Caco-2 (cell line): ENCODE measurements at places on chromosomes 13 and 19. TPM values are rescaled to one million over a fixed set of nuclear protein-coding genes. Genes with fewer than 3 reads are reported as not detected.

The ZNF429 gene
- 0.29 TPM in 1 of 2 replicates, not detected in the other for total RNA-seq

- no peak overlapping the region for H3K4me3 ChIP-seq
- no peaks in the 10 kb centered on the region for H3K27me3 ChIP-seq
- no peak for DNase-seq
- no peaks in the 10 kb centered on the region for H3K36me3 ChIP-seq
- no peaks in the 10 kb centered on the region; the same call in 1 of the 2 replicates for H3K4me1 ChIP-seq
Measured at GRCh38 chr13:109874484-109875454, 88.4 kb upstream of the IRS2 start.

- H3K36me3 ChIP-seq, result no peaks in the 10 kb centered on the region
- H3K27ac ChIP-seq, result no peak overlapping the region
- DNase-seq, result no peak
- no peak overlapping the region for H3K4me3 ChIP-seq
- H3K4me1 ChIP-seq, result no peaks in the 10 kb centered on the region
Measured at GRCh38 chr13:73607489-73608156, 526.6 kb downstream of the KLF12 start.

The RASGRP4 gene
- total RNA-seq, result not detected in 2 replicates

The SMAD9 gene
- total RNA-seq, result 1.2 TPM in 2 replicates

- H3K27ac ChIP-seq, result no peak overlapping the region
- no peak overlapping the region for H3K4me3 ChIP-seq
- no peak for DNase-seq
- no peaks in the 10 kb centered on the region for H3K27me3 ChIP-seq
Measured at GRCh38 chr19:28493884-28494283, 719.1 kb downstream of the UQCRFS1 start.

The SRRM5 gene
- 0.81 and 1.0 TPM in 2 replicates for total RNA-seq

DNA sequence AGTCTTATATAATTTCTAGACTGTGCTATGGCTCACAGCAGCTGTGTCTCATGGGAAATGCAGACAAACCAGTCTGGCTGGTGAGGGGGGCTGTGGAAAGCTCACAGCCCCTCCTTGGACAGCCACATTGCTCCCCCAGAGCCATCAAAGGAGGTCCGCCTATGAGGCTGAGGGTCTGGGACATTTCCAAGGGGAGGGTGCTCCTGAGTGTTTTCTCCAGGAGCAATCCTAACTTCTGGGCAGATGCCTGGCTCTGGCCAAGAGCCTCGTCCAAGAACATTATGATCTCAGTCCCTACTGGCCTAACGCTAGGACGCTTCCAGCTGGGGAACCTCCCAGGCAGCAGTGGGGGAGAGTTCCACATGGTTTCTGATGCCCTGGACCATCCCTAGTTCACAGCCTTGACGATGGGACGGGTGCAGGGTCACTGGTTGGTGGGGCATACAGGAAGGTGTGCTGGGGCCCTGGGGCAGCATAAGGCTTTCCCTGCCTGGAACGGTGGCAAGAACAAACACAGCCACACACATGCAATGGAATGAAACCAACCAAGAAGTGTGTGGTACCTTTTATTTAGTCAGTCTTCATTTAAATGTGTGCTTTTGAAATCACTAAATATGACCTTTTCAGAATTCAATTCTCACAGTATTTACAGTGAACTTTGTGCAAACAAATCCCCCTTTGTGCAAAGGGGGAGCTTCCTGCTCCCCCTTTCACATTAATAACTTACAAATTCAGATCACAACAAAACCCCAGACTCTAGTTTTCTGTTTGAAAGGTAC is 60.6 kb downstream of the CDADC1 start:
- H3K36me3 ChIP-seq, result peaks cover 3% of the 10 kb centered on the region
- no peaks in the 10 kb centered on the region for H3K27me3 ChIP-seq
- peak overlapping the region; percentile 77 for H3K27ac ChIP-seq
- DNase-seq, result peak; percentile 36
- peaks cover 16% of the 10 kb centered on the region for H3K4me1 ChIP-seq
- no peak overlapping the region for H3K4me3 ChIP-seq

- no peak overlapping the region for H3K27ac ChIP-seq
- DNase-seq, result no peak
- no peaks in the 10 kb centered on the region for H3K36me3 ChIP-seq
- no peak overlapping the region for H3K4me3 ChIP-seq
Measured at GRCh38 chr19:8361921-8362793, 1.8 kb upstream of the ANGPTL4 start.

DNA sequence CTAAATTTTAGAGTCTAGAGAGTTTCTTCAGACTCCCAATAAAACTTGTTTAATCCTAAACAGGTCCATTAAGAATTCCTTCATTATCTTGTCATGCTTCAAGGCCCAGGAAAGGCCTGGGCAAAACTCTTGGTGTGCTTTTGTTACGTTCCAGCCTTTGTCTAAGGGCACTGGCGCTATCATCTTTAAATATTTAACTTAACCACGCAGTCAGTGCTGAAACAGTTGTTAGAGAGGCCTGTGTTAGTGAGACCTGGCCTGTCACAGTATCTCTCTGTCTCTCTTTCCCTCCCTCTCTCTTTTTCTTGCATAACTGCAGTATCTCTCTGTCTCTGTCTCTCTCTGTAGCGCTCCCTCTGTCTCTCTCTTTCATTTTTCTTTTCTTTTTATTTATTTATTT is 8.2 kb upstream of the OR1M1 start:
- no peaks in the 10 kb centered on the region for H3K27me3 ChIP-seq
- no peak overlapping the region for H3K4me3 ChIP-seq
- no peaks in the 10 kb centered on the region for H3K4me1 ChIP-seq
- no peak for DNase-seq
- peak overlapping the region; percentile 39 for H3K27ac ChIP-seq

GRCh38 chr19:17770613-17771012 is 19.3 kb downstream of the FCHO1 start:
- no peak overlapping the region for H3K4me3 ChIP-seq
- no peaks in the 10 kb centered on the region for H3K27me3 ChIP-seq
- no peak for DNase-seq
- no peaks in the 10 kb centered on the region for H3K36me3 ChIP-seq
- no peak overlapping the region for H3K27ac ChIP-seq

DNA sequence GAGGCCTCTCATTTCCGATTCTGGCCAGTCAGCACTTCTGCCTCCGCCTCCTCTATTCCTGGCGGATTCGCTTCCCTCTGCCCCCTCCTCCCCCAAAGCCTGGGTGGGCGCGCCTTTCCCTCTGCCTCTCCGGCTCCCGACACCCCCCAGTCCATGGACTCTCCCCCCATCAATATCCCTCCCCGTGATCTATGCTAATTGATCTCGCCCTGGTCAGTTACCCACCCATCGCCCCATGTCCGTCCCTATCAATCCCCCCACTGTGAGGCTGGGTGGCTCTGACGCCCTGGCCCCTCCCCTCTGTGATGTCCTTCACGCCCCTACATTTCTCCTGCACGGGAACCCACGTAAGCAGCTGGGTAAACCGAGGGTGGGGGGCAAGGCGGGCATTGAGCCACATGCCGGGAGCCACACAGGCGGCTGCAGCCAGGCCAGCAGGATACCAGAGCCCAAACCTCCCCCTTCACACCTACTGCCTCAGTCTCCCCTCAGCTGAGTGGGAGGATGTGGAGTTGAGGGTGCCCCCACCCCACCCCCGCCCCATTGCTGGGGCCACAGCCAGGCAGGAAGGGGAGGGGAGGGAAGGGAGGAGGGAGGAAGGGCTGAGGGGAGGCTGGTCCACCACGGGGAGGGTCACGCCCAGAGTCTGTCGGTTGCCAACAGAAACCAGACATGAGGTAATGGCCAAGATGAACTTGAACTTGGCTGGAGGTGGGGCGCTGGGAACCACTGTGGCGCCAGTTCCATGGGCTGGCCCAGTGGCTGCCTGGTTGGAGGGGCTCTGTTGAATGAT is 21.0 kb downstream of the SMIM24 start:
- DNase-seq, result no peak
- 0 out of 2 replicates have a peak, but pooled peaks cover 5% of the 10 kb centered on the region for H3K4me1 ChIP-seq
- H3K36me3 ChIP-seq, result no peaks in the 10 kb centered on the region
- no peaks in the 10 kb centered on the region for H3K27me3 ChIP-seq
- H3K27ac ChIP-seq, result no peak overlapping the region

- H3K27ac ChIP-seq, result no peak within 1 kb of the TSS
- peaks cover 15% of the 10 kb centered on the region for H3K4me1 ChIP-seq
- no peaks in the 10 kb centered on the region for H3K27me3 ChIP-seq
- no peak for DNase-seq
- H3K4me3 ChIP-seq, result no peak within 1 kb of the TSS
Measured at GRCh38 chr13:30932481-30933353, at the start of gene TEX26. TEX26 (plus strand) TSS chr13:30932656; CDS start chr13:30932716, 60 bp downstream.

DNA sequence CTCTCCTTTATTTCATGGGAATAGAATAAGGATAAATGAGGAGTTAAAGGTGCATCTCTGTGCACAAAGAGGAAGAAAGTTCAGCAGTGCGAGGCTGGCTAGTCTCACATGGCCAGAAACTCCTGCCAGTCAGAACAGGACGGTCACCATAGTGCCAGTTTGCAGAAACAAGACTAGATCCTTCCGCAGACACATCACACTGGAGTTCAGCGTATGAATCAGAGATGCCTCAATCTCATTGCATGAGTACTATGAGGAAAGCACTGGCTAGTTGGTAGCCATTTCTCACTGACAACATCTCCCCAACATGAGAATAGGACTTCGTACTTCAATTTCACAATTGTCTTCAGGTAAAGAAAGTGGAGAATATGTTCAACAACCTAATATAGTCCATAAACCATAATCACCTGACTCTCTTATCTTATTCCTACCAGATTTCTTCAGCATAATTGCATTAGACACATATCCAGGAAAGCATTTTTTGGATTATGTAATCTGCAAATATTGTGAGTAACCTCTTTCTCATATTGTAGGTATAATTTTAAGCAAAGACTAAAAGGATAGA is 34.9 kb downstream of the RXFP2 start:
- H3K36me3 ChIP-seq, result no peaks in the 10 kb centered on the region
- DNase-seq, result no peak
- no peak overlapping the region for H3K4me3 ChIP-seq
- H3K27ac ChIP-seq, result no peak overlapping the region
- H3K27me3 ChIP-seq, result no peaks in the 10 kb centered on the region
- H3K4me1 ChIP-seq, result no peaks in the 10 kb centered on the region

The UPF3A gene
- 86.2 and 88.3 TPM in 2 replicates for total RNA-seq

- no peak for DNase-seq
- H3K4me1 ChIP-seq, result peaks cover 9% of the 10 kb centered on the region; the same call in 1 of the 2 replicates
- no peak overlapping the region for H3K4me3 ChIP-seq
- H3K27me3 ChIP-seq, result no peaks in the 10 kb centered on the region
- no peaks in the 10 kb centered on the region for H3K36me3 ChIP-seq
- no peak overlapping the region for H3K27ac ChIP-seq
Measured at GRCh38 chr13:80012251-80012650, 328.7 kb downstream of the SPRY2 start.

DNA sequence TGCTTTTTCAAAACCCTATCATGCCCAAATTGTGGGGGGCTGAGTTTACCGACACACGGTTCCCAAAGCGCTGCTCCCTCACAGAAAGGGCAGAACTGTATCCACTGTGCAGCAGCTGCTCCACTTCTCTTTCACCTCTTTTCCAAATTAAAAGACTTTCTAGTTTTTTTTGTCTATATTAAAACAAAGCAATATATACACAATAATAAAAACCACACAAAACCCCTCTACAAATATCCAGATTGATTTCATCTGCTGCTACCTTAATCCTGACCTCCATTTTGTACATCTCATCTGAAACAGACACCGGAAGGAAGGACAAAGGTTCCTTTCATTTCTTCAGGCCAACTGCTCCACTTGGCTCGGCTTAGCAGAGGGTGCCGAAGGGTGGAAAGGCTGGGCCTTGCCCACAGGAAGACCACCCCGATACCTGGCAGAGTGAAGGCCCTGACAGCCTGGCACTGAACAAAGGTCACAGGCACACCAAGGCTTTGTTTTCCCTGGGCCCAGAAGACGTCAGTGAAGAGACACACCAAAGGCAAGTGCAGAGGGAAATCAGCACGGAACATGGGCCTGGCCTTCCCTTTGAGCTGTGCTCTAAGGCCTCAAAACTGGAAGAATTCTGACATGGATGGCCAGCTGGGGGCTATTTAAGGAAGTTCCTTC is 71.6 kb downstream of the LATS2 start:
- no peaks in the 10 kb centered on the region for H3K4me1 ChIP-seq
- H3K27me3 ChIP-seq, result no peaks in the 10 kb centered on the region
- no peak for DNase-seq
- no peak overlapping the region for H3K4me3 ChIP-seq
- peak overlapping the region; percentile 28 for H3K27ac ChIP-seq
- H3K36me3 ChIP-seq, result peaks cover 10% of the 10 kb centered on the region

The ALG5 gene
- total RNA-seq, result 62.0 and 66.8 TPM in 2 replicates

GRCh38 chr19:48400018-48400742 is 6.7 kb downstream of the GRIN2D start:
- H3K36me3 ChIP-seq, result no peaks in the 10 kb centered on the region
- peaks cover 26% of the 10 kb centered on the region for H3K4me1 ChIP-seq
- peak overlapping the region; percentile 27 for H3K27ac ChIP-seq

The ZNF382 gene
- 0.12 and 0.50 TPM in 2 replicates for total RNA-seq

- H3K36me3 ChIP-seq, result no peaks in the 10 kb centered on the region
- peaks cover 5% of the 10 kb centered on the region; the same call in 1 of the 2 replicates for H3K4me1 ChIP-seq
- no peak overlapping the region for H3K4me3 ChIP-seq
- peak; percentile 74 for DNase-seq
- H3K27me3 ChIP-seq, result no peaks in the 10 kb centered on the region
- H3K27ac ChIP-seq, result no peak overlapping the region
Measured at GRCh38 chr19:5823579-5824281, 15.8 kb downstream of the FUT6 start.

DNA sequence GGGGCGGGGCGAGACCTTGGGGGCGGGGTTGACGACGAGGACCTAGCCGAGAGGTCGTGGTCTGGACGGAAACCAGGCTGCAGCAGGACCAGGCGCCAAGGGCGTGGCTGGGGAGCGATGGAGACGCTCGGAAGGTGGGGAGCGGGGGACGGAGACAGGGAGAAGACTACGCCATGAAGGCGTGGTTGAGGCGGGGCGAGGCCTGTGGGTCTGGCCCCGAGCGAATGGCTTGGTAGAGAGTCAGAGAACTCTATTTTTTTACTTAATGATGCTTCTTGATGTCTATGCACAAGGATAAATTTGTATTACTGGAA is 674 bp upstream of the FBXL12 start:
- no peaks in the 10 kb centered on the region; the same call in 1 of the 2 replicates for H3K36me3 ChIP-seq
- no peaks in the 10 kb centered on the region for H3K27me3 ChIP-seq
- no peak for DNase-seq
- peak overlapping the region; percentile 19 for H3K4me3 ChIP-seq
- H3K27ac ChIP-seq, result peak overlapping the region; percentile 92
- H3K4me1 ChIP-seq, result peaks cover 5% of the 10 kb centered on the region

DNA sequence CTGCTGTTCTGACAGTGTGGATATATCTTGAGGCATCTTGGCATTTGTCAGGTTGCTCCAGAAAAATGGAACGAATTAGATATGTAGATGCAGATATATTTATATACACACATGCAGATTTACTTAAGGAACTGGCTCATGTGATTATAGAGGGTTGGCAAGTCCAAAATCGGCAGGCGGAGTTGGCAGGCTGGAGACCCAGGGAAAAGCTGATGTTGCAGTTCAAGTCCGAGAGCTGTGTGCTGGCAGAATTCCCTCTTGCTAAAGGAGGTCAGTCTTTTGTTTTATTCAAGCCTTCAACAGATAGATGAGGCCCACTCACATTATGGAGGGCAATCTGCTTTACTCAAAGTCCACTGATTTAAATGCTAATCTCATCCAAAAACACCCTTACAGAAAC is 24.4 kb upstream of the CSNK1A1L start:
- DNase-seq, result no peak
- H3K4me1 ChIP-seq, result peaks cover 9% of the 10 kb centered on the region; the same call in 1 of the 2 replicates
- H3K27me3 ChIP-seq, result no peaks in the 10 kb centered on the region
- no peak overlapping the region for H3K27ac ChIP-seq
- no peaks in the 10 kb centered on the region for H3K36me3 ChIP-seq

The UTP14C gene
- 11.8 and 12.1 TPM in 2 replicates for total RNA-seq
